ENCODE measurements at places on chromosomes 12 and 14.

DNA sequence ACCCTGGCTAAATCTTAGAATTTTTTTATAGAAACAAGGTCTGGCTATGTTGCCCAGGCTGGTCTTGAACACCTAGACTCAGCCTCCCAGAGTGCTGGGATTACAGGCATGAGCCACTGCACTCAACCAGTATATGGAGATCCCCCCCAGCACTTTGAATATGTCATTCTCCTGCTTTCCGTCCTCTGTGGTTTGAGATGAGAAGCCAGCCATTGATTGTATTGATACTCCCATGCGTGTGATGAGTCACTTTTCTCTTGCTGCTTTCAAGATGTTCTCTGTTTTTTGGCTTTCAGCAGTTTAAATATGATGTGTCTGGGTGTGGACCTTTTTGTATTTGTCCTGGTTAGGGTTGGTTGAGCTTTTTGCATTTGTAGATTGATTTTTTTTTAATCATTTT, 75.2 kb upstream of the DNM1L start:
- no peak for DNase-seq

DNA sequence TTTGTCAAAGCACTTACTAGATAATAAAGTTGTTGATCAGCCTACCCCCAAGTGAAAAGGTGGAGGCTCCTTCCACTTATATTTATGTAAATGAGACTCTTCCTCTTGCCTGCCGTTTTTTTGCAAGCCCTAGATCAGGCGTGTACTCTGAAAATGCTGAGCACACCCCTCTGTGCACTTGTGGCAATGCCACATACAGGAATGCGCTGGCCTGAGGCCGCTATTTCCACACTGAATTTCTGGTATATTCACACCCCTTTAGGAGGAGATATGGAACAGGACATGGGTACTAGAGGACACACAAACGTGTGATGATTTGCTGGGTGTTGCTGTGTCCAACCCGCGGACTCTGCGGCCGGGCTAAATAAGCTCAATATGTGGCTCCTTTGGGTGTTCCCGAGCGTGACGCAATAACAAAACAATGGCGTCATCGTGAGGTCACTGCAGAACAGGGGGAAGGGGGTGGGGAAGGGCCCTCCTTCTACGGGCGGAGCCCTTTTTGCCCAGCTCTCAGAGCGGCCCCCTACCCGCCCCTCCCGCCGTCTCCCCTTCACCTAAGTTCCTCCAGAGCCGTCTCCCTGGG, 554 bp upstream of the TSPAN31 start:
- peak; percentile 100 for DNase-seq

DNA sequence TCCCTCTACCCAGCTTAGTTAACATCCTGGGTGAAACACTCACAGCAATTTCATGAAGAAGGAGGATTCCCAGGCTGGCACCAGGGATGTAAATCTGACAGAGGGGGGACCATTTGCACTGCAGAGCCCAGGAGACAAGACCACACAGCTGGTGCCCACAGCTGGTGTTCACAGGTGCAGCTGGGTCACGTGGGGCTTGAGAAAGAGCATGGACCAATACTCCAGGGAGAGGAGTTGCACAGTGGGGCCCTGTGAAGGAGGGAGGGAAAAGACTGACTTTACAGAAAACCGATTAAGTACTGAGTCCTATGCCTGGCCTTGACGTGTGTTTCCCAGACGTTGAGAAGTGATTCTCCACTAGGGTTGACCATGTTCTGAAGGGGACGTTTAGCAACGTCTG, 1316.7 kb upstream of the TMEM132C start:
- no peak for DNase-seq

- no peak for DNase-seq
Measured at GRCh38 chr14:99915305-99916090, 122.3 kb downstream of the EML1 start.

GRCh38 chr12:20109676-20110075, 258.7 kb upstream of the PDE3A start:
- no peak for DNase-seq

DNA sequence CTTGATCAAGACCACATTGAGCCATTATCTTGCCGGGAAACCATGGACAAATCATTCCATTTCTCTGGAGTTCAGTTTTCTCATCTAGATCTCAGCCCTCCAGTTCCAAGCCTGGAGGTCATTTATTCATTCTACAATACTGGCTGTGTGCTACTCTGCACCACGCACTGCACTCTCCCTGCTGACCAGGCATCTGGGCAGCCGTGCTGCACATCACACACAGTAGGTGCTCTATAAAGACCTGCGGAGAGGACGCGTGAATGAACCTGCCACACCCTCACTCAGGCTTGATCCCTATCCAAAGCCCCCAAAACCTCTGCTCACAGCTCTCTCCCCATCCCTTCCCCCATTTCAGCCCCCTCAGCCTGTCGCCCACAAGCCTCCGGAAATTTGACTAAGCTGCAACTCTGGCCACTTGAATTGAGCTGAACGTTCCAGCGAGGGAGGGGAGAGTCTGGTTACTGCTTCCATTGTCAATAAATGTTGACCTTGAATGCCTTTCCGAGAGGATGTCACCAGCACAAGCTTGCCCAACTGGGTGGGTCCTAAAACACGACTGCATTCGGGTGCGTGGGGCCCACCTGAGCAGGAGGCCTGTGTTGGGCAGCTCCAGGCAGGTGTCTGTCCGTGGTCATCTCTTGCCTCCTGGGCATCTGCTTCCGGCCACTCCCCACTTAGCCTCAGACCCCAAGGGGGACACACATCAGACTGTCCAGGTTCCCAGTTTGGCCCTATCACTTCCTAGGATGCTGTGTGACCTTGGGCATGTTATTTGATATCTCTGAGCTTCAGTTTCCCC, 17.8 kb downstream of the FAIM2 start:
- no peak for DNase-seq

DNA sequence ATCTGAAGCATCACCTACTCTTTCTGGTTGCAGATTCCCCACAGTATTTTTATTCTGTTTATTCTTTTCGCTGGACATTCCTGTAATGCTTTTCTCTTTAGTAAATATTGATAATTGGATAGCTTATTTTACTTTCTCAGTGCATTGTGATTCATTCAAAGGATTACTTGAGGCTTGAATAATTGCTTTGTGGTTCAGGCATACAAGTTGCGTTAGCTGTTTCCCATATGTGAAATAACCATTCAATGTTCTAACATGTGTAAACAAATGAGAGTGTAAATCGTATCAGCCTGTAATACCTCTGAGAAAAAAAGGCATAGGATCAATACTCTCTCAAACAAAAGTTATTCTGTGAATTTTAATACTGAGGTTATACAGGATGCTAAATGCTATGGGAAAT, 1004.2 kb upstream of the SEL1L start:
- no peak for DNase-seq

DNA sequence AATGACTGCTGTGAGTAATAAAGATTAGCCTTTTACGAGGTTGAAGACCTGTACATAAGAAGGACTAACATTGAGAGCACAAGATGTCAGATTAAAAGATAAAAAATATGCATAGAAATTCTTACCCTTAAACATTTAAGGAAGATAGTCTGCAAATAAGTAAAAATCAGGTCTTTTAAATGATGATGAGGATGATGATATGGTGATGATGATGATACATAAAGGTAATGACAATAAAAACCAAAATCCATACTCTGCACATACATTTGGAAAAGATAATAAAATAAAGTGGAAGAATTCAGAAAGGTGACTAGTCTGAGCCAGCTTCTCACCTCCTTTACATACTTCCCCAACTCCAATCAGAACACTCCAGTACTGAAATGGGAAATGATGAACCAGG, 124.5 kb downstream of the PTCSC3 start:
- no peak for DNase-seq

GRCh38 chr12:25311506-25311905, 60.8 kb upstream of the KRAS start:
- no peak for DNase-seq

GRCh38 chr14:72573725-72574417, 320.0 kb downstream of the DPF3 start:
- DNase-seq = no peak

- DNase-seq = no peak
Measured at GRCh38 chr14:65101631-65102440, 481 bp downstream of the MAX start.

GRCh38 chr14:66045572-66046021, 440.6 kb upstream of the CCDC196 start:
- DNase-seq = no peak

- DNase-seq = no peak
Measured at GRCh38 chr12:11657511-11657910, 8.0 kb downstream of the ETV6 start.

DNA sequence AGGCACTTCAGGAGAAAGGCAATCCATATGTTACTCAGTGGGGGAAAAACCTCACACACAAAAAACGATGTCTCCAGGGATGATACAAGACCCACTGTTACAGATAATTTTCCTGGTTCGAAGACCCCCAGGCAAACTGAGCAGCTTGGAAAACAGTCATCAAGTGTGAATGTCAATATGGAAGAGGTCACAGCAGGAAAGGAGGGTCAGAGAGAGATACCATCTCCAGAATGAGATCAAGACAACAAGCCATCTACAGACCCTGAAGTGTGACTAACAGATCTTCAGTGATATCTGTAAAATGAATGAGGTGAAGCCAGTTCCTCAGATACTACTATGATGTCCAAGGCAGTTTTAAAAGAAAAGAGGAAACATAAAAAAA, 28.6 kb downstream of the GNS start:
- DNase-seq = no peak

DNA sequence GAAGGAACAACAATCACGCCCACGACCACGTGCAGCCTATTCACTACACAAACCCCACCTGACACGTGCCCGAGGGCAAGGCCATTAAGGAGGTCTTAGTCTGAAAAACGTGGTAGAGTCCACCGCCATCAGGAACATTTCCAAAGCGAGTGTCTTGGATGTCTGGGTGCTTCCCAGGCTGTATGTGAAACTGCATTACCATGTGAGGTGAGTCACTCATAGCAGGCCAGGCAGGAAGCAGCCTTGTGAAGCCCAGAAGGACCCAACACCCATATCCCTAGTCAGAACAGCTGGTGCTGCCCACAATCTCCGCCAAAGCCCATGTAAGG, 3.3 kb upstream of the KRT79 start:
- DNase-seq = no peak

DNA sequence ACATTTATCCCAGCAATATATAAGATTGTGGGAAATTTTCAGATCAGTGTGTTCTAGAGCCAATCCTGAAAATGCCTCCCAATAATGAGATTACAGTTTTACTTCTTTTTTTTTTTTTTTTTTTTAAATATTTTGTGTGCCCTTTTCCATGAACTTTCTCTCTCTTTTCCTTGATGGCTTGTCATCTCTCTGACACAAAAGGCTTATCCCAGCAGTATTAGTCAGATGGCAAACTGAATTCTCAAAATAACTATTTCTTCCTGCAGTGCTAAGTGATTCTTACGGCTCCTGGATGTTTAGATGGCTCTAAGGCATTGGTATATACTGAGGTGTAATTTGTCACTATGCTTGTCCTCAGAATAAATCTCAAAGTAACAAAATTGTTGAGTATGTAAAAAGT, 86.7 kb downstream of the LRP6 start:
- DNase-seq = no peak

GRCh38 chr12:71752891-71753290, 1.8 kb upstream of the RAB21 start:
- no peak for DNase-seq

GRCh38 chr12:102917026-102917787, at the start of gene PAH:
Gene PAH (minus strand): TSS chr12:102917244. CDS start chr12:102917130, 114 bp downstream.
- no peak for DNase-seq

DNA sequence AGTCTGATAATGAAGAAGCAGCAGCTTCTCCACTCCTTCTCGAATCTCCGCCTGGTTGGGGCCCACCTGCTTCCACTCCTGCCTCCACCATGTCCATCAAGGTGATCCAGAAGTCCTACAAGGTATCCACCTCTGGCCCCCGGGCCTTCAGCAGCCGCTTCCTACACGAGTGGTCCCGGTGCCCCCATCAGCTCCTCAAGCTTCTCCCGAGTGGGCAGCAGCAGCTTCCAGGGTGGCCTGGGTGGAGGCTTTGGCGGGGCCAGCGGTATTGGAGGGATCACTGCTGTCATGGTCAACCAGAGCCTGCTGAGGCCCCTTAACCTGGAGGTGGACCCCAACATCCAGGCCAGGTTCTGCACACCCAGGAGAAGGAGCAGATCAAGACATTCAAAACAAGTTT, 381.0 kb upstream of the USP15 start:
- DNase-seq = no peak

GRCh38 chr14:29857551-29857950, 70.1 kb downstream of the PRKD1 start:
- no peak for DNase-seq

DNA sequence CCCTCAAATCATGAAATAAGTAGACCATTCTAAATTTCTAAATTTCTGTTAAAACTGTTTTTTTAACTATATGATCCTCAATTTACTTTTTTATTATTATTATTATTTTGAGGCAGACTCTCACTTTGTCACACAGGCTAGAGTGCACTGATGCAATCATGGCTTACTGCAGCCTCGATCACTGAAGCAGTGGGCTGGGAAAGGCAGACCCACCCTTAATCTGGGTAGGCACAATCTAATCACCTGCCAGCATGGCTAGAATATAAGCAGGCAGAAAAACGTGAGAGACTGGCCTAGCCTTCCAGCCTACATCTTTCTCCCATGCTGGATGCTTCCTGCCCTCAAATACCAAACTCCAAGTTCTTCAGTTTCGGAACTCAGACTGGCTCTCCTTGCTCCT, 2.3 kb downstream of the ERO1A start:
- no peak for DNase-seq

DNA sequence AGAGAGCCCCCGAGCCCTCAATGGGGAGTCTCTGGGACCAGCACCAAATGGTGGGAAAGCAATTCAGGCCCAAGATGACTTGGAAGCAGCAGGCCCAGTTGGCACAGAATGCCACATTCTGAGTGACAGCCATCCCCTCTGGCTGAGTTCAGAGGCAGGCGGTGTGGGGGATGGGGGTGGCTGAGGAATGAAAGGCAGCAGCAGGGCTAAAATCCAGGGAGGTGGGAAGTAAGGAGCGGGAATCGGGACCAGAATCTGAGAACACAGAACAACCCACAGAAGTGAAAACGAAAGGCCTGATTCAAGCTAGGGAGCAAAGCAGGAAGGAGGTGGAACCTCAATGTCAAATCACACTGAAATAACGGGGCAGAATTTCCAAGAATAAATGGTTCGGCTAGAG, 171.2 kb downstream of the CALM1 start:
- DNase-seq = no peak

DNA sequence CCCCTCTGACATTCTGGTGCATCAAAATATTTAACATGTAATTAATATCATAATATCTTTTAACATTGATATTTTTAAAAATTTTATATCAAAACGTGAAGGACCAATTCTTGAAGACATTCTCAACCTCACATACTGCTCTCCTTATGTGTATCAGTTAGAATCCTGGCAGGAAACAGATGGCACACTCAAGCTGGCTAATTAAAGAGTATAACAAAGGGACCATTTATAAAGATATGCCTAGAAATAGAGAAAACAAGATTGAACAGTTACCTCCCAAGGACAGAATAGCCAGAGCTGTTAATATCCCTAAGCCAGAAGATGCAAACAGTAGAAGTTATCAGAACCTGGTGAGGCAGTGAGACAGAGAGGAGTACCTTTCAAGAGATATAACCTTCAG, 368.7 kb downstream of the NELL2 start:
- DNase-seq = no peak

Measured in GOT3 (cell line).